HEK293T (cell line): ENCODE measurements at places on chromosomes 2 and 18.

- DNase-seq, result no peak
Measured at GRCh38 chr18:35142275-35142615, 98.6 kb upstream of the ZNF397 start.

DNA sequence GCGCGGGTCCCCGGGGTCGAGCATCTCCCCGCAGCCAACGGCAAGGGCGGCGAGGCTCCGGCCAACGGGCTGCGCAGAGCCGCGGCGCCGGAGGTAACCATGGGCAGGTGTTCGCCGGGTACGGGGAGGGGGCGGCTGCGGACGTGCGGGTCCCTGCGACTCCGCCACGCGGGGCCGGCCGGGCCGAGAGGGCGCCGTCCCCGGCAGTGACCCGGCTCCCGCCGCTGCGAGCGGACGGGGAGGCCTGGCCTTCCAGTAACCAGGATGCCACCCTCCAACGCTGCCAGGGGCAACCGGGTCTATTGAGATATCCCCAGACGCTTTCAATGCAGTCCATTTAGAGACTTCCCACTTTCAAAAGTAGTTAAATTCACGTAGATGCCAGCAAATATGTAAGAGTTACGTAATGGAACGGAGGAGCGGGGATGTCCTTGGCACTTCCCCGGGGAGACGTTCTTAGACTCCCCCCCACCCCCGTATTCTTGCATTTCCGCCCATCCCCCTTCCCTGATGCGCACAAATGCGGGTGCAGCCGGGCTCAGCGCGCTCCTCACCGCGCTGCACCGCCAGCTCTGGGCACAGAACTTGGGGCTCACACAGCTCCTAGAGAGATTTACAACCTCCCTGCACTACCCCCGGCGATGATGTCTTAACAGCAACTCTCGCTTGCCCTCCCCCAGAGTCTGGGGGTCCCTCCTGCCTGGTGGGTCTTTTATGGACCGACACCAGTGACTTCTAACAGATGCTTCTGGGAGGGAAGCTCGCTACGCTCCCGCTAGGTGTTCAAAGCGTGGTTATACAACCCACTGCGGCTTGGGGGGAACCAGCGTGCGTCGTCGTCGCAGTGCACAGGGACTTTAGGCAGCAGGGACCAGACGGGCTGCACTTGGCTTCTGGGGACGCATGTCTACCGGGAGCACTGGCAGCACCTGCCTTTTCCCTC, 657 bp downstream of the SGPP2 start:
- no peak for DNase-seq

GRCh38 chr2:233915128-233915527, 2.0 kb upstream of the TRPM8 start:
- no peak for DNase-seq

DNA sequence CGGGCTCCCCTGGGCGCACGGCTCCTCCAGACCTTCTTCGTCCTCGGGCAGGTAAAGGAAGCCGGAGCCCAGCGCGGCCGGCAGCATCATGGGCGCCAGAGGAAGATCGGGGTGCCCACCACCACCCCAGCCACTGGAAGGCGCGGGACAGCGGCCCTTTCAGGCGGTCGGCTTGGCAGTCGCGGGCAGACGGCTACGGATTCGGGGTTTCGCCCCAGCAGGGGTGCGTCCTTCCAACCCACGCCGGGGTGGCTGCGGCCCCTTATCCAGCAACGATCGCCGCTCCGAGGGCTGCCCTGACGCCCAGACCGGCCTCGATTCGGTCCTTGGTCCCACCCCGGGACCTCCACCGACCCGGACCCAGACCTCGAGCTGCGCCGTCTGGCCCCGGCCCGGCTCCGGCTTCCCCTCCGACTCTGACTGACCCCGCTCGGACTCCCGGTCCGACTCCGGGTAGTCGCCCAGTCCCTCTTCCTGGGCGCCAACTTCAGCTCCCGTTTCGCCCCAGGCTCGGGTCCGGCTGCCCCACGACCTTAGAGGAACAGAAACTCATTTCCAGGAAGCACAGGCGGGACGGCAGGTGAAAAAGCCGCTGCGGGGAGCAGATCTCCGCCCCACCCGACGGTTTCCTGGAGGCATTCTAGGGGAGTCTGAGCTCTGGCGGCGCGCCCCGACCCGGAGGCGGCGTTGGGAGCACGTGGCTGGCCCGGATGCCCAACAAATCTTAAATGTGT, 30.2 kb upstream of the SSB start:
- DNase-seq, result no peak

GRCh38 chr2:148048475-148049221, 27.8 kb downstream of the MBD5 start:
- no peak for DNase-seq
